NCI-H1092 treated with DMSO at 0.1 percent for 48 hours (cell line): ENCODE measurements at places on chromosomes 1 and 21.

- DNase-seq, result no peak
These were observed 35.8 kb upstream of the RUNX1 start for GRCh38 chr21:35084869-35085268.

GRCh38 chr1:221439747-221440501 is 302.0 kb downstream of the DUSP10 start:
- no peak for DNase-seq

GRCh38 chr1:1014799-1015681 is 1.7 kb downstream of the ISG15 start:
- no peak for DNase-seq

- DNase-seq, result peak; percentile 30
These were observed 22.0 kb upstream of the DISP3 start for GRCh38 chr1:11456965-11457364.

- DNase-seq, result no peak
These were observed 28.8 kb upstream of the SLC19A1 start for GRCh38 chr21:45570826-45571601.

- DNase-seq, result no peak
These were observed 46.4 kb downstream of the SEC16B start for GRCh38 chr1:177923441-177923840.

GRCh38 chr1:188931506-188931905 is 1546.2 kb downstream of the BRINP3 start:
- no peak for DNase-seq

DNA sequence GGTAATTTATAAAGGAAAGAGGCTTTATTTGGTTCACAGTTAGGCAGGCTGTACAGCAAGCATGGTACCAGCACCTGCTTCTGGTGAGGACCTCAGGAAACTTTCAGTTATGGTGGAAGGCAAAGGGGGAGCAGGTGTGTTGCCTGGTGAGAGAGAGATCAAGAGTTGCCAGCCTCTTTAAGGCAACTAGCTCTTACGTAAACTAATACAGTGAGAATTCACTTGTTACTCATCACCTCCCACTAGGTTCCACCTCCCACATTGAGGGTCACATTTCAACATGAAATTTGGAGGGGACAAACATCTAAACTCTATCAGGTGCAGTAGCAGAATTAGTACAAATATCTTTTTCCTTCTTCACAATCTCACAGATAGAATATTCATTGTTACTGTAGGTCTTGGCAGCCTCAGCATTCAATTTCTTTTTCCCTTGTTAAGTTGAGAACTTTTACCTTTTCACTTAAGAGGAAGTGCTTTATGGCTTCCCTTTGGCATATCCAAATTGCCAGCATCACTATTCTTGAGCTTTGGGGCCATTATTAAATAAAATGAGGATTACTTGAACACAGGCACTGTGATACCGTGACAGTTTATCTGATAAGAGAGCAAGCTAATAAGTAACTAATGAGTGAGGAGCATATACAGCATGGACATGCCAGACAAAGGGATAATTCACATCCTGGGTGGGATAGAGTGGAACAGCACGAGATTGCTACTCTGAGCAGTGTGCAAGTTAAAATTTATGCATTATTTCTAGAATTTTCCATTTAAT is 48.4 kb downstream of the MAGI3 start:
- DNase-seq, result no peak

DNA sequence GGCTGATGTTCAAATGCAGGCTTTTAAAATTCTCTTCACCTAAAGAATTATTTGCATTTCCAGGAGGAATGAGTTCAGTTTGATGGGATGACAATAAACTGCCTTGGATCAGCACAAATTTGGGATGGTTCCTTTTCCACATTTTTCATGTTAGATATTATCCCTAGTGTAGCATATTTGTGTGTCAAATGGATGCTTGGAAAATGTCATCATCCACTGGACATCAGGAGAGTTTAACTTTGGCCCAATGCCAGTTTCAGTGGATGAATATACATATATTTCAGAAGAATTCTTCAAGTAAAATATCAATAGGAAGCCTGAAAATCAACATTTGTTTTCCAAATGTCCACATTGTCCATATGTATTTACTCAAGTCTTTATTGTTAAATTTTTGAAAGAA is 116.5 kb upstream of the COL24A1 start:
- no peak for DNase-seq

- DNase-seq, result no peak
These were observed 202.3 kb upstream of the GALNT2 start for GRCh38 chr1:229864686-229865230.

- no peak for DNase-seq
These were observed 324.6 kb downstream of the CAMTA1 start for GRCh38 chr1:7109901-7110300.

- DNase-seq, result no peak
These were observed 797 bp upstream of the USP1 start for GRCh38 chr1:62436039-62436465.

DNA sequence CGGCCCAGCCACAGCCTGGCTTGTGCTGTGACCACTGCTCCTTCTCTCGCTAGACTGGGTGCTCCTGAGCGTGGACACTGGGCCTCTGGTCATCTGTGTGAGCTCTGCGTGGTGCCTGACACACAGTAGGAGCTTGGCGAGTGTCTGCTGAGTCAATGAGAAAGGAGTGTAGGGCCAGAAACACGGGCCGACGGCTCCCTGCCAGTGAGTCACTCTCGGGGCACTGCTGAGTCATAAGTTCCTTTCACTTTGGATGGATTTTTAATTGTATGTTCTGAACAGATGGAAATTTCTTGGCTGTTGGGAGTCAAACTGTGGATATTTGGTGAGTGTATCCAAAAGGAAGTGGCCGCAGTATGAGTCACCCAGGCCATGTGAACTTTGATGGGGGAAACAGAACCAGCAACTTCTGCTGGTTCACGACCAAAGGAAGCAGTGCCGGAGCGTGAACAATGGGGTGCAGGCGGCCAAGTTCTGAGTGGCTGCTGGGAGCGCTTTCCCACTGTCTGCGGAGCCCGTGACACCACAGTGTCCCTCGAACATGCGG is 41.0 kb upstream of the COL18A1 start:
- no peak for DNase-seq

GRCh38 chr1:203462143-203462542 is 13.5 kb upstream of the PRELP start:
- no peak for DNase-seq

DNA sequence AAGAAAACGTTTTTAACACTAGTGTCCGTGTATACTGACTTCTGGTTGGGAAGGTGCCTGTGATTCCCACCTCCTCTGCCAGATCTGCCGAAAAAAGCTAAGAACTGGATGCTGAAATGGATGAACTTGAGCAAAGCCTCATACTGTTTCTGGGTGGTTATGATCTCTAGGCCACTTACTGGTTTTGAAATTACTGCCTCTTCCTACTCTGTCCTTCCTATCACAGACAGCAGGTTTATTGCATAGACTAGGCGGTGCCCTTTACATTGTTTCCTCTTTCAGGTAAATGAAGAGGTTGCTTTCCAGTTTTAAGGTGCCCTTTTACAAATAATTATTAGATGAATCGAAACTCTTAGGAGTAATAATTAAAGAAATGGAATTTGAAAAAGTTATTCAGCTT is 27.5 kb downstream of the PEX14 start:
- DNase-seq, result no peak

GRCh38 chr1:195185321-195185720 is 1422.9 kb downstream of the KCNT2 start:
- peak; percentile 19 for DNase-seq

DNA sequence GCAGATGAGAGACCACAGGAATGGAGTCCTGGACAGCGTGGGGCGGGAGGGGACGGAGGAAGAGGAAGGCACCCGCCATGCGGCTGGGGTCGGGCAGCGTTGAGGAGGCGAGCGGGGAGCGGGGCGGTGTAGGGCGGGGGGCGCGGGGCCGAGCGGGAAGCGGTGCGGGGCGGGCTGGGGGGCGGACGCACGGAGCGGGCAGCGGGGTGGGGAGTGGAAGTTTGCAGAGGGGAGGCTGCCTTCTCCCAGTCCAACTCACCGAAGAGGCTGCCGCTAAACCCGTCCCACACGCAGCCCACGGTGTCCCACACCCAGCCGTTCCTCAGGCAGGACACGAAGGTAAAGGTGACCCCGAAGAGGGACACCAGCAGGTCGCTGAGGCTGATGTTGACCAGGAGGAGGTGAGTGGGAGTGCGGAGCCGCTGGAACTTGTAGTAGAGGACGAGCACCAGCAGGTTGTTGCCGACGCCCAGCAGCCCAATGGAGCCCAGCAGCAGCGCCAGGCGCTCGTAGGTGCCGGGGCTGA is 483 bp downstream of the CHML start:
- peak; percentile 81 for DNase-seq

- no peak for DNase-seq
These were observed 387.2 kb downstream of the PTPRU start for GRCh38 chr1:29623501-29623900.

- no peak for DNase-seq
These were observed 201.0 kb upstream of the MAP1LC3C start for GRCh38 chr1:242199776-242200458.

DNA sequence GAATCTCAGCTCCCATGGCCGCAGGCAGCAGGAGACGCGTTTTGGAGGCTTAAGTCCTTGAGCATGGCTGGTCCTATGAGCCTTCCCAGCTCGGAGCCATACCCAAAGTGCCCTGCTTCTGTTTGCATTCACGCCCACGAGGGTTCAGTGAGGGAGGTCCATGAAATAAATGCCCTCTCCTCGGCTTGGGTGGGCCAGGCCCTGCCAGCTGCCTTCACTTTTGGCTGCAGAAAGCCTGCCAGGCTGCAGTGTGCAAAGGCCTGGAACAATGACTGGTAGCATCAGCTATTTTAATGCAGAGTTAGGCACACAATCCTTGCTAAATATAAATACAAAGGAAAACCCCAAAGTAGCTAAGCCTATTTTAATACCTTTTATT is 49.4 kb downstream of the H3-3A start:
- no peak for DNase-seq

- peak; percentile 43 for DNase-seq
These were observed 34.6 kb downstream of the TMEM63A start for GRCh38 chr1:225847610-225848009.

DNA sequence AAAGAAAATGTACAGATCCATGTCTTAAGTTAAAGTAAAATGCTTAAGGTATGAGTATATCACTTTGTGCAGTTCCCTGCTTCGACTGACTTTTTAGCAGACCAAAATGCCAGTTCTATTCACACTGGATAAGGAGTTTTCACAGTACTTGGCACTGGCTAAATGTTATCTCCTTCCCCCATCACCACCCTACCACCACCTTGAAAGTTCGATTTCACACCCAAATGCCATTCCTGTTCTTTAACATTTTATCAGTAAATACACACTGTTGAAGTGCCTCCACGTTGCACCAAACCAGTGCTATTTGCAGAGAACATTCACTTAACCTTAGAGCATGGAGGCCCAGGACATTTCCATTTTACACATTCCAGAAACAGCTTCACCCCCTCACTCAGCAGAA is 100.0 kb downstream of the URB2 start:
- DNase-seq, result no peak

GRCh38 chr1:66981679-66982078 is 56.9 kb downstream of the MIER1 start:
- no peak for DNase-seq

GRCh38 chr21:43654806-43655489 is 4.3 kb downstream of the HSF2BP start:
- DNase-seq, result no peak

DNA sequence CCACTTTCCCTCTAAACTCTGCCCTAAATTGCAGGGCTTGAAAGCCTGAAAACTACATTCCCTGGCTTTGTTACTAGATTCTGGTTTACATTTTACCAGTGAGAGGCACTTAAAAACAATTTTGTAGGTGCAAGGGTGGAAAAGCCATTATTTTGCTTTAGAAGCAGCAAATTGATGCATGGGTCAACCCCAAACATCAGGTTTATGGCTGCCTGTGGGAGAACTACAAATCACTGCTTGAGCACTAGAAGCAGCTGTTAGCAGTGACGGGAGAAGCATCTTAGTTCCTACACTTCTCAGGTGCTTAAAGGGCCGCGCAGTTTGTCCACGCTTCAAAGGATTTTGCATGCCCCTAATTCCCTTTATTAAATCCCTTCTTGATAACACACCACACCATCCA is 417.2 kb downstream of the PCP4 start:
- no peak for DNase-seq

- DNase-seq, result no peak
These were observed 13.7 kb upstream of the ACADM start for GRCh38 chr1:75710832-75711231.

DNA sequence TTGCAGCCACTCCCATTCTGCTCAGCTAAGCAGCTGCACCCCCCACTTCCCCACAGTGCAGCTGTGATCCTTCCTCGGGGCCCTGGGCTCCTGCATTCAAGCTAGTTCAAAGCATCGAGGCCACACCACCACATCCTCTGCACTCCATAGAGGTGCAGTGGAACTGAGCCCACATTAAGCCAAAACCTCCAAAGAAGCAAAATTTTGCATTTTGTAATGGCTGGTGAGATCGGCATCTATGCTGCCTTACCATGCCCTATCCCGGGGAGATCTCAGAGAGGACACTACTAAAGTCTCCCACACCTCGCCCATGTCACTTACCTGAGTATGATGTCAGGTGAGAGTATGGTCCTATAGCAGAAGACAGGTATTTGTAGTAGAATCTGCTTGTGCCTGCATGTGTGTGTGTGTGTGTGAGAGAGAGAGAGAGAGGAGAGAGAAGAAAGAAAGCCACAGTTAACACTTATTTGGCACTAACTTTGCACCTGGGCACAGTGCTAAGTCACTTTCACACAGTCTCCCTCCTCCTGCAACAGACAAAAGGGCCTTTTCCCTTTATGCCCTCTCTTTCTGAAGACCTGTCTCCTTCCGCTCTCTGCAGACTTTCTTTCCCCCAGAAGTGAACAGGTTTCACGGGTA is 89.8 kb downstream of the KIF14 start:
- no peak for DNase-seq

DNA sequence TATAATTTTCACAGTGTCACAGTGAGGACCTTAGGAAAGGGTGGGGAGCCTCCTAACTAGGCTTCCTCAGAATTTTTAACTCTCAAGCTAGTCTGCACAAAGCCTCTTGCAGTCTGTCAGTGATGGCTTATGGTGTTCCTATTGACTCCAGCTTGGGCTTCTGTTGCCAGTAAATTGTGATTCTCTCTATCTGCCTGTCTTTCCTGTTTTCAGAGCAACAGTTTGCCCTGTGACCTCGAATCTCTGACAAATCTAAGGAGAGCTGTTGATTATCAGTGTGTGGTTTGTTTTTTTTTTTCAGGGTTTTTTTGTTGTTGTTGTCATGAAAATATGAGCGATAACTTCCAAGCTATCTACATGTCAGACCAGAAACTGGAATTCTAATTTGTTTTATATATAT is 423.2 kb upstream of the B3GALT2 start:
- no peak for DNase-seq

DNA sequence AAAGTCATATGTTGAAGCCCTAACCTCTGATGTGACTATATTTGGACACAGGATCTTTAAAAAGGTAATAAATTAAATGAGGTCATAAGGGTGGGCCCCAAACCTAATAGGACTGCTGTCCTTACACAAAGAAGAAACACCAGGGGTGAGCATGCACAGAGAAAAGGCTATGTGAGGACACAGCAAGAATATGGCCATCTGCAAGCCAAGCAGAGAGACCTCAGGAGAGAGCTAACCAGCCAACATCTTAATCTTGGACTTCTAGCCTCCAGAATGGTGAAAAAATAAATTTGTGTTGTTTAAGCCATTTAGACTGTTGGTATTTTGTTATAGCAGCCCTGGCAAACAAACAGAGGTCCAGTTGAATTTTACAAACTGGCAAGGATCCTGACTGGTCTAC is 223.9 kb downstream of the LTN1 start:
- DNase-seq, result no peak

GRCh38 chr1:192565946-192566345 is 9.6 kb upstream of the RGS1 start:
- no peak for DNase-seq

- DNase-seq, result no peak
These were observed 37.0 kb downstream of the S100A6 start for GRCh38 chr1:153498746-153499145.

- DNase-seq, result no peak
These were observed 7.0 kb upstream of the TAL1 start for GRCh38 chr1:47238935-47239592.
